Ammon's horn (tissue), 1 donor: ENCODE measurements at places on chromosomes 11 and 22.

DNA sequence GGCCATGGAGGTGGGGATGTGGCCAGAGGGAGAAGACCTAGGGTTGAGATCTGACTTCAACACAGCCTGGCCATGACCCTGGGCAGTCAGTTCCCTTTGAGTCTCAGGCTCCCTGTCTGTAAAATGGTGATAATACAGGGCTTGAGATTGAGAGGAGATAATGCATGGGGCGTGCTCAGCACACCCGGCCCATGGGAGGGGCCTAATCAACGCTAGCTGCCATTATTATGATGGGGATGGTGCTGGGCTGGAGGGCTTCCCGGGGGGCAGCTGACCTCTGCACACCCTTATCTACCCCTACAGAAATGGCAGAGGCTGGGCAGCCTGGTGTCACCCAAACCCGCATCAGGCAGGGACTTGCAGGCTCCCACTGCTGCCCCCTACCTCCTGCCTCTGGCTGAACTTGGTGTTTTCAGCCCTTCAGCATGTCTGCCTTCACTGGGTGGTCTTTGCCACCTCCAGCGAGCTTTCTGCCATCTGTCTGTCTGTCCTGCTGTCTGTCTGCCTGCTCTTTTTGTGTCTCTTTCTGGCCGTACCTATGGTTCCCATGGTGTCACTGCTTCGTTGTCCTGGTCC, 84.5 kb downstream of the CACNA1I start:
- DNase-seq: no peak

DNA sequence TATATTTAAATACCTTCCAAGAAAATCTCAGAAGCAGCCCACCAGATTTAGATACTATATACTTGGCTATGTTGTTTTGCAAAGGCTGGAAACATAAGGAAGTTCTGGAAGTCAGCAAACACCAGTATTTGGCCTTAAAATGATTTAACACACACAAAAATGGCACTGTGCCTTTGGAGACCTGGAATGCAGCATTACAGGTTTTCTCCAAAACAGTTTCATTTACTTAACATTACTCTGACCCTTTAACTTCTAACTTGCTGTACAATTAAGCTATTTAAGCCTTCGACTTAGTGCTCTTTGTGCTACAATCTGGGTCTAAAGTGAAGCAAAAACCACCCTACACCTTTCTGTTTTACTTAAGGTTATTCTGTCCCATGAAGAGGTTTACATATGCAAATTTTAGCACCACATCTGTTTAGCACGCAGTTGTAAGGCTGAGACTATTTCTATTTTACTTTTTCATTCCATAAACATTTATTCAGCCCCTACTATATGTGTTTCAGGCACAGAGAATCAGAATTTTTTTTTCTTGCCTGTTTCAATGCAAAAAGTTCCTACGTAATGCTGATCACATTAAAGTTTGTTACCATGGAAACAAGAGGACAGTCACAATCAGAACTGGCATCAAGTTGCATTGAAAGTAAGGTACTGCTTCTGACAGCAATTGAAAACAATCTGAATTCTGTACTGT, 70.3 kb downstream of the MAML2 start:
- no peak for DNase-seq

DNA sequence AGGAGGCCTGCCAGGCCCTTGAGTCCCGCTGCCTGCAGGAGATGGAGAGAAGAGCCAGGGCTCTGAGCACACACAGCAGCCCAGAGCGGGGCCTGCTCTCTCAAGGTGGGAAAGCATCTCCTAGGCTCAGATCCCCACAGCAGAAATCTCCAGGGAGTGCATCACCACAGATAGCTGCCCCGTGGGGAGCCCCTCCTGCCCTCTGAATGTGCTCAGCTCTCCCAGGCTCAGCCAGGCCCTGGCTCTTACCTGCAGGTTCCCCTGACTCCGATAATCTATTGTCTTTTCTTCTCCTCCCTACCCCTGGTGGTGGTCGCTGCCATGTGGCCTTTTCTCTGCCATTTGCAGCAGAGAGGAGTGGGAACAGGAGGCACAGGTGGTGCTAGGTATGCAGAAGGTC, 49.9 kb downstream of the BTG4 start:
- no peak for DNase-seq

GRCh38 chr11:12679471-12679870, 5.2 kb downstream of the TEAD1 start:
- DNase-seq: no peak

- peak; percentile 35 for DNase-seq
These were observed 39.9 kb downstream of the CD44 start for GRCh38 chr11:35178873-35179272.

- peak; percentile 38 for DNase-seq
These were observed 15.0 kb downstream of the SLC1A2 start for GRCh38 chr11:35404388-35404775.
